GM23338 (cell line): ENCODE measurements at places on chromosomes 5 and 9. TPM values are rescaled to one million over a fixed set of nuclear protein-coding genes. Genes with fewer than 3 reads are reported as not detected.

DNA sequence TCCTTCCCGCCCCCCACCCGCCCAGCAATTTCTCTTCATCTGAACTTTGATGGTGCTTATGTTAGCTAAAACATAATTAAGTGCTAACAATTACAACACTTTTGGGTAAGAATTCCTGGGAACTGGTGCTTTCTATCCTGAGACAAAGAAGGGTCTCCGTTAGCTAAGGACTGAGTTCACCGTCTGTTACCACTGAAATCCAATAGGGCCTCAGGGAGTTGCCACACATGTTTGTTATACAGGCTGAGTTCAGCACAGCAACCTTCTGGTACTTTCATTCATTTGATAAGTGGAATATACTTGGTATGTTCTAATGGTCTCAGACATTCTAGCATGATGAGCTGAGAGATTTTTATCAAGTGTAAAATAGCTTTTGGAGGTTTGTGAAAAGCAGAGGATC, 437.9 kb downstream of the EFNA5 start:
- no peaks in the 10 kb centered on the region for H3K36me3 ChIP-seq
- no peak for DNase-seq
- H3K4me1 ChIP-seq = no peaks in the 10 kb centered on the region
- no peak overlapping the region for H3K27ac ChIP-seq
- H3K27me3 ChIP-seq = no peaks in the 10 kb centered on the region

DNA sequence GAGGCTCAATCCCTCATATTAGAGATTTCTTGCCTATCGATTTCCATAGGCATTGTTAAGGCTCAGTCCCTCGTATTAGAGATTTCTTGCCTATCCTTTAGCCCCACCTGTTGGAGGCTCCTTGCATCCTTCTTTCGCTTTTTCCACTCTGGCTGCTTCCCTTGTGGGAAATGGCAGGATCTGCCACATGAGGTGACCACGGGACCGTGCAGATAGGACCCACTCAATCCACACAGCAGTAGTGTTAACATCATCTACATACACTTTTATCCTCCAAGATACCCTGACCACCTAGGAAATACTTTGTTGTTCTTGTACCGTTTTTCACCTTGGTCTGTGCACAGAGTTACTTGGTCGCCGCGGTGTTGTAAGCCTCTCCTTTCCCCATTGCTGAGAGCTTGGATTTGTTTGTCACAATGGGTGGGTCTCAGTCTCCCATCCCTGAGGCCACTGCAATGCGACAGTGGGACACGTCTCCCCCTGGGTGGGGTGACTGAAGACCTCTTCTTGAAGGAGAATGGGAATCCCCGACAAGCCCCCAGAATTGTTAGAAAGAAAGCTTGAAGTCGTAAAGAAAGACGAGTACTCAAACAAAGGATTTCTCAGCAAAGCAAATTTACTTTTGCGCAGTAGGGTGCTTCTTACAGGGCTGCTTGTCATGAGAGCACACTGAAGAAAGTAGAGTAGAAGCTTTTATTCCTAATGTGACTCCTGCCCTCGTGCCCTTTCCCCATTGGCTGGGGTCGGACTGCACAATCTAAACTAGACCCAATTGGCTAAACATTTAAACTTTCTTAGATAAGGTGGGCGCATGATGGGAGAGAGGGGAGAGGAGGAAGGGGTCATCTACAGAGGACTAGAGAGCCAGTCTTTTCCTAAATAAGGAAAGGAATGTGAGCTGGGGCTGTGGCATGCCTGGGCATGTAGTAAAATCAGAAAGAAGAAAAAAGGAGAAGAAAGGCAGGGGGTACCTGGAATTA, 19.8 kb downstream of the IFT74 start:
- peak; percentile 88 for DNase-seq
- no peaks in the 10 kb centered on the region for H3K36me3 ChIP-seq
- H3K4me1 ChIP-seq = peaks cover 12% of the 10 kb centered on the region
- H3K27ac ChIP-seq = peak overlapping the region; percentile 94
- H3K27me3 ChIP-seq = no peaks in the 10 kb centered on the region
- H3K4me3 ChIP-seq = 0 out of 2 replicates have a peak overlapping the region, but pooled peaks have one; percentile 5

DNA sequence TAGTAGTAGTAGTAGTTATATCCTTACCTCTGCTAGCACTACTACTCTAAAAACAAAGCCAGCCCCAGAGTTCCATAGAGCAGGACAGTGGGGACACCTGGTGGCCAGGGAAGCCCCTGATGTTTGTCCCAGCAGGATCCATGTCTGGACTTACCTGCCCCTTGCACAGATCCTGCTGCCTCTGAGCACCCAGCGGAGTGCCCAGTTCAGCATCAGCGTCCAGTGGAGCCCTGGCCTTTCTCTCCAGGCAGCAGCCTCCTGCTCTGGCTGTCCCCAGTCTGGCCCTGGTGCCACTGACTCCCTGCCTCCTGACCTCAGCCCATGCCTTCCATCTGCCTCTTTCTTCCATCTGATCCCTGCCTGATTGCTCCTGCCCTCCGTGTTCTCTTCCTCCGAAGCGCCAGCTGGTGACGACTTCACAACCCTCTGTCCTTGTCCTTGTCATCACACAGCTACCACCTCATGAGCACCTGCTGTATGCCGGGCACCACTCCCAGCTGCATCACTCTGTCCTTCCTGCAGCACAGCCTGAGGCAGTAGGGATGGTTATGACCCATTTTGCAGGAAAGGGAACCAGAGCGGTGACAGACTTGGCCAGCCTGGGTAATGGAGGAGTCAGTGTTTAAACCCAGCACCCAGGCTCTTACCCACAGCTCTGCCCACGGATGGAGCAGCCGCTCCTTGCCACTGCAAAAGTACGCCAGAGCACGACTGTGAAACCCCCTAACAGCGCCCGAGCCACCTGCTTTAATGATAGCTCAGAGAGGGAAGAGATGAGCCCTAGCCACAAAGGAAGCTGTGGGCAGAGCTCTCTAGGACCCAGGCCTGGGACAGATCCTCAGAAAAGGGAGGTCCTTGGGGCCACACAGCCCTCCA, 11.5 kb downstream of the SARDH start:
- no peaks in the 10 kb centered on the region for H3K27me3 ChIP-seq
- no peaks in the 10 kb centered on the region for H3K36me3 ChIP-seq
- peak; percentile 70 for DNase-seq
- H3K27ac ChIP-seq = no peak overlapping the region
- H3K4me1 ChIP-seq = no peaks in the 10 kb centered on the region
- no peak overlapping the region for H3K4me3 ChIP-seq

GRCh38 chr9:6355728-6356127, 27.6 kb downstream of the TPD52L3 start:
- DNase-seq = no peak
- no peak overlapping the region for H3K27ac ChIP-seq
- no peaks in the 10 kb centered on the region for H3K27me3 ChIP-seq
- no peak overlapping the region for H3K4me3 ChIP-seq
- no peaks in the 10 kb centered on the region for H3K36me3 ChIP-seq

GRCh38 chr9:116686693-116687073, 422 bp upstream of the TRIM32 start:
- H3K27ac ChIP-seq = no peak overlapping the region
- no peaks in the 10 kb centered on the region for H3K27me3 ChIP-seq
- H3K36me3 ChIP-seq = 0 out of 2 replicates have a peak, but pooled peaks cover 8% of the 10 kb centered on the region
- H3K4me1 ChIP-seq = peaks cover 28% of the 10 kb centered on the region
- peak; percentile 44 for DNase-seq

DNA sequence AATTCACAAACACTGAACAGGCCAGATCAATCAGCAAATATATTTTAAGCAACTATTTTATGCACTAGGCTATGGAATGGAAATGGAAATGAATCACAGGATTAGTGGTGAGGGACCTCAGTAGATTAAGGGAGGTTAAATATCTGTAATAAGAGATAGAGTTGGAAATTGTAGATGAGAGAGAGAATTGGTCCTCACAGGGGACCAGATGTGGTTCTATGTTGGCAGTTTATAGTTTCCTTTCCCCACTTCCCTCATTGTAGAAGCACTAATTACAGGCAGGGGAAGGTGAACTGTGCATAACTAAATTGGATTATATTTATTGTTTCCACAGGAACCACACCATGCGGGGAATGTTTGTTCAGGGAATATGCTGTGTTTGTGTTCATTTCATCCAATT, 496.2 kb downstream of the ARHGEF28 start:
- DNase-seq = no peak
- no peak overlapping the region for H3K27ac ChIP-seq
- no peaks in the 10 kb centered on the region for H3K36me3 ChIP-seq
- H3K4me3 ChIP-seq = no peak overlapping the region
- no peaks in the 10 kb centered on the region for H3K27me3 ChIP-seq
- no peaks in the 10 kb centered on the region for H3K4me1 ChIP-seq

GRCh38 chr5:56480078-56480704, 247.1 kb upstream of the ANKRD55 start:
- H3K4me1 ChIP-seq = peaks cover 8% of the 10 kb centered on the region
- peaks cover 36% of the 10 kb centered on the region for H3K27me3 ChIP-seq
- no peak overlapping the region for H3K27ac ChIP-seq
- DNase-seq = peak; percentile 49

GRCh38 chr9:14936491-14936890, 26.3 kb upstream of the FREM1 start:
- no peak overlapping the region for H3K4me3 ChIP-seq
- H3K4me1 ChIP-seq = peaks cover 26% of the 10 kb centered on the region
- no peaks in the 10 kb centered on the region for H3K36me3 ChIP-seq
- no peaks in the 10 kb centered on the region for H3K27me3 ChIP-seq

DNA sequence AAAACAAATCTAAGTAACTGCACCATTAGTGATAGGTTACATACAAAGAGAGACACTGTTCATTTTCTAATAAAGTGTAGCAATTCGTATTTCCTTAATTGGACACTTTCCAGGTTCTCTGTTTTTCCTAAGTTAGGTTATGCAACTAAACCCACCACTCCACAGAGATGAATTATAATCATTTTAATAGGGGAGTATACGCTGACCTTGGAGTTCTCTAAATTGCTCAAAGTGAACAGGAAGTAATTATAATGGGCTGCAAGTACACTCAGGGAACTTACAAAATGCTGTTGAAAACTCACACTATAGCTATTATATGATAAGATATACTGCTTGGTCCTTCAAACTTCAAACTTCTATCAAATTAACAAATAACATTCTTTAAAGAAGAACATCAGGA, 18.2 kb upstream of the ADCY2 start:
- no peaks in the 10 kb centered on the region for H3K36me3 ChIP-seq
- no peaks in the 10 kb centered on the region for H3K27me3 ChIP-seq
- H3K4me3 ChIP-seq = no peak overlapping the region
- H3K4me1 ChIP-seq = no peaks in the 10 kb centered on the region
- no peak overlapping the region for H3K27ac ChIP-seq

The GAS1 gene
- 6.1 and 7.7 TPM in 2 replicates for total RNA-seq

The TMEFF1 gene
- 75.8 and 85.2 TPM in 2 replicates for total RNA-seq

The SMIM32 gene
- 0.19 and 0.56 TPM in 2 replicates for total RNA-seq

The ABO gene
- 0.16 and 0.28 TPM in 2 replicates for total RNA-seq
